ENCODE measurements at places on chromosomes 12 and 14. TPM values are rescaled to one million over a fixed set of nuclear protein-coding genes. Genes with fewer than 3 reads are reported as not detected.

DNA sequence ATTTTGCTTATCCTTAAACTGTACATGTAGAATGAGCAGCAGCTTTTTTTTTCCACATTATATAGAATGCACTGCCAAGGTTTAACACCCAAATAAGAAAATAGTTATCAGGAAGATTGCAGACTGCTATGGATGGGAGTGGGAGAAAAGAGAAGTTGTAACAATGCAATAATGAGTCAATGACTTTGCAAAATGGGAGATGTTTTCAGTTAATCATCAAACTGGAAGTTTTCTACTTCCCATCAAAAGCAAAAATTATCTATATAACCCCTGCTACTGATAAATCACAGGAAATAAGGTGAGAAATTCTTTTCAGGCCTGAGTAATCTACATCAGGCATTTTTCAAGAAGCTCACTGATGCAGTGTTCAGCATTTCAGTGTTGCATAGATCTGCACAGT, 309.1 kb downstream of the GXYLT1 start:
- no peak for DNase-seq

DNA sequence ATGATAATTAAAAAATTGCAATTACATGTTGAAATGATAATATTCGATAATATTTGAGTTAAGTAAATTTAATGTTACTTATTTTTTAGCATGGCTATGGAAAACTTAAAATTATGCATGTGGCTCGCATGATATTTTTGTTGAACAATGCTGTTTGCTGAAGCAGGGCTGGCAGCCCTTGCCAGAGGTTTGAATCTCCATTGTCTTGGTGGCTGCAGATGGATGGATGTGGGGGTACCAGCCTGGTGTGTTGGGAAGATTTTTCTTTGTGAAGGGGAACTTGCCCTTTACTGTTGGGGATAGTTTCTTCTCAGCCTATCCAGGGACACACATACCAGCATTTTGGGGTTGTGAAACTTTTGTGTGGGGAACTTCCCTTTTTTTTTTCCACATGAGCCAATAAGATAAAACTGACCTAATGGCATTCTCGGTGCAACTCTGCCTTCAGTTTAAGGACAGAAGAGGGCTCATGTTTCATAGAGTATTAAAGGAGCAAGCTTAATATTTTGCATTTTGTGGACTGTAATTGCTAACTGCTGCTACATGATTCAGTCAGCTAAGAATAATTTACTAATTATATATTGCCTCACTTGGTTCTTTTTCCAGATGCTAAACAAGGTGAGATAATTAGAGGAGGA, 8.8 kb downstream of the RASSF3 start:
- DNase-seq = peak; percentile 28

- no peak for DNase-seq
Measured at GRCh38 chr14:89540009-89540829, 123.2 kb upstream of the FOXN3 start.

- peak; percentile 88 for DNase-seq
Measured at GRCh38 chr14:60723907-60724618, at the start of gene SIX4. Gene SIX4 (minus strand): TSS chr14:60724351. CDS start chr14:60724074, 277 bp downstream.

DNA sequence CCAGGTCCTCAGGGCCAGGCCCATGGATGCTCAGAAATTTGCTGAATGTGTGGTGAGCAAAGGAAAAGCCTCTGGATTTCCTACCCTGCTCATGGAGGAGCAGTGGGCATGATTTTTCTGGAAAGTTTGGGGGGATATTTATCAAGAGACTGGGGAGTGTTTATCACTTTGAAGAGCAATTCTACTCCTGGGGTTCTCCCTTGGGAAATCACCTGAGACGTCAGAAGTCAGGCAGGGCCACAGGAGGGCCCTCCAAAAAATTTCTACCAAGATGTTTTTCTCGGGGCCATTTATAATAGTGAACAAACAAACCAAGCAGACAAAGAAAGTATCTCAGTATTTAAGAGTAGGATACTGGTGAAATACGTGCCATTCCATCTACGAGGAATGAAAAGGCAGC, 20.1 kb upstream of the EIF2B2 start:
- DNase-seq = no peak

GRCh38 chr12:82378997-82379396, 20.7 kb downstream of the METTL25 start:
- DNase-seq = no peak

GRCh38 chr12:131732-132495, 65.3 kb downstream of the IQSEC3 start:
- no peak for DNase-seq

DNA sequence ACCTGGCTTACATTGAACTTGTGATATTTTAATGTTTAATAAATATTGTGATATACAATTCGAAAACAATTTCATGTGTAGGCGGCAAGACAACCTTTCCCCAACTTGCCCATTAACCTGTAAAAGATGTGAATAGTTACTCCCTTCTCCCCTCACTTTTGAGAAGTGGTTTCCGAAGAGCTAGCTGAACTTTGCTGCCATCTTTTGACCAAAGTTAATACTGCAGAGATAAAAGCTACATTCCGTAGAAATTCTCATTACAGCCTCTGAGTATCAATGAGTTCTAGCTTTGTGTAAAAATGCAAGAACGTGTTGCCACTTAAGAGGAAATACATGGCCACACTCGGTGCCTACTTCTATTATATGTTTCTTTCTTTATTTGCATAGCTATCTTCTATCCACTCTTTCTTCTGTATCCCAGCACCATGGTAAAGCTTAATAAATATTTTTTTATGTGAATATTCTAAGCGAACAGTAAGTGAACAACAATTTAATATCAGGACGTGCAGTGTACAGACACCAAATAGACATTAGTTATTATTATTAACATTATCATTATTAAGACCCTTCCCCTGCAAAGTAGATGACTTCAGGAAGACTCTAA, 105.1 kb upstream of the TMEM260 start:
- DNase-seq = peak; percentile 46

- DNase-seq = no peak
Measured at GRCh38 chr14:100321473-100322137, 1.5 kb upstream of the SLC25A47 start.

HCAR1 gene
- total RNA-seq = 0.13 TPM

DNA sequence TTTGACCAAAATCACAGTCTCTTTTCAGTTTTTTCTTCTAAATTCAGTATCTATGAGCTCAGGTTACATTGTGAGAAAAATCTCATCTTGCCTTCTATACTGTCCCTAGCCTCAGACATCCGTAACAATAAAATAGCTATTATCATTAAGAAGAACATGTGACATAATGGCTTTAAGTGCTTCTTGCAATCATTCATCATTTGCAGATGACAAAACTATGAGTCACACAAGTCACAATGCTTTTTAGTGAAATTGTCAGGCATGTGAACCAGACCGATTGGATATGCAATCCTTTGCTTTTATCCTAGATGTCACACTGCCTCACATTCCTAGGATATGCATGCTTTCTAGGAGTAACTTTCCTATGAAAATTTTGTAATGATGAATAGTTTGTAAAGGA, 313.1 kb downstream of the SLC6A15 start:
- no peak for DNase-seq

- no peak for DNase-seq
Measured at GRCh38 chr12:63777340-63777739, 2.4 kb upstream of the RXYLT1 start.

DNA sequence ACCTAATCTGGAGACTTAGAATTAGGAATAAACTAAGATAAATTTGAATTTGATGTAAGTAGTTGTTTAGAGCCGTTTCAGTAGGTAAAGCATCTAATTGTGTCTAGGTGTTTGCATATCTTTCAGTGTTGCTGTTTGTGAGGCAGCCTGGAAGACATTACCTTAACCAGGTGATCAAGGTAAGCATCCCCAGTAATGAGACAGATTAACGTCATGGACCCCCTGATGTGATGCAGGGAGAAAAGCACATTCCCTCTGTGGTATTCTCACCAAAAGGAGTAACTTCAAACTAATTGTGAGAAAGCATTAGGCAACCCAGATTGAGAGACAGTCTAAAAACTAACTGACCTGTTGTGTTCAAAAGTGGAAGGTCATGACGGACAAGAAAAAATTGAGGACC, 251.6 kb downstream of the NUAK1 start:
- DNase-seq = no peak

DNA sequence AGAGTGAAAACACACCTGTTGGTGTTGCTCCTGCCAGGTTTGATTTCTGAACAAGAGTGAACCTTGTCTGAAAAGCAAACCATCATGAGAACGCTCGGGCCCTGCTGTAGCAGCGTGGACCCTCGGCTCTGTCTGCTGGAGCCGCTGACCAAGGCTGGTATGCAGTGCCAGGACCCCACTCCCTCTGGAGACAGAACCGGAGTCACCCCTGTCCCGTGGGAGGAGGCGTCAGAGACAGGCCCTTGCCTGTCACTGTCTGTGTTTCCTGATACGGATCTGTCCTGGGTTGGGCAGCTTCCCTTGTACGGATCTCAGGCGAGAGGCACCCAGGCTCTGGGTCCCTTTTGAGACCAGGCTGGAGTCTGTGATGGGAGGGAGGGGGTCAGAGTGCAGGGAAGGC, 111.6 kb downstream of the ADGRD1 start:
- no peak for DNase-seq

EPYC gene
- total RNA-seq = not detected

- no peak for DNase-seq
Measured at GRCh38 chr14:54085841-54086240, 129.2 kb upstream of the BMP4 start.

TMEM229B gene
- total RNA-seq = 1.1 TPM

DNA sequence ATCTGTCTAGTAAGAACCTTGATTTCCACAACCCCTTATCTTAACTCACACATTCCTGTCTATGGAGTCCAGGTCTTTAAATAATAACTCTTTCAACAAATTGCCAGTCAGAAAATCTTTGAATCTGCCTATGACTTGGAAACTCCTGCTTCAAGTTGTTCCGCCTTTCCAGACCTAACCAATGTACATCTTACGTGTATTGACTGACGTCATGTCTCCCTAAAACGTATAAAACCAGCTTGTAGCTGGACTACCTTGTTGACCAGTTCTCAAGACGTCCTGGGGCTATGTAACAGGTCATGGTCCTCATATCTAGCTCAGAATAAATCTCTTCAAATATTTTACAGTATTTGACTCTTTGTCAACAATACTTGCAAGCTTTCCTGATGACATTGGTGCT, 337.0 kb downstream of the TMEM132D start:
- no peak for DNase-seq

DNA sequence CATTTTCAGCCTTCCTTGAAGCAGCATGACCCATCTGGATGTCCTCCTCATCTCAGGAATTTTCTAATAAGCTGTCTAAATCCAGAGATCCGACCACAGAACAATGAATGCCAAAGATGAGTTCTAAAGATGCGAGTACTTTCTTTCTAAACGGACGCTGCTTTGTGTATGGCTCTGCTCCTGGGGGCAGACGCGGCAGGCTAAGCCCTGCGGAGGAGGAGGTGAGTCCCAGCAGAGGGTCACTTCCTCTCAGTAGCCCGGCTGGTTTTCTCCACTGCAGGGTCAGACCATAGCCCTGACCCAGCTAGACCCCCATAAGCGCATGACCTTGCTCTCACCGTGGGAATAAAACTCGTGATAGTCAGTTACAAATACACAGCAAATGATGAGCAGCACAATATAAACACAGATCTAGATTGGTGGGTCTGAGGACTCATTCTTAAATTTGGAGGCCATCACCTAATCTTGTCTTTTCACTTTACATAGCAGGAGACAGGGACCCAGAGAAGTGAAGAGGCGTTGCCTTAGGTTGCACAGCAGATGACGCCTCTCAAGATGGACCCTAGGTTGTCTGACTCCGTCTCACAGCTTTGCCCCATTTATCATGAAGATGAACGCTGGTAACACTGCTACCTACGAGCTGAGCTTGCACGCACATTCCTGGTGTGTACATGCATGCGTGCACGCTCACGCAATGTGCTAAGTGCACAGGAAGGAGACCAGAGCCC, 16.6 kb downstream of the SSH1 start:
- DNase-seq = no peak

DNA sequence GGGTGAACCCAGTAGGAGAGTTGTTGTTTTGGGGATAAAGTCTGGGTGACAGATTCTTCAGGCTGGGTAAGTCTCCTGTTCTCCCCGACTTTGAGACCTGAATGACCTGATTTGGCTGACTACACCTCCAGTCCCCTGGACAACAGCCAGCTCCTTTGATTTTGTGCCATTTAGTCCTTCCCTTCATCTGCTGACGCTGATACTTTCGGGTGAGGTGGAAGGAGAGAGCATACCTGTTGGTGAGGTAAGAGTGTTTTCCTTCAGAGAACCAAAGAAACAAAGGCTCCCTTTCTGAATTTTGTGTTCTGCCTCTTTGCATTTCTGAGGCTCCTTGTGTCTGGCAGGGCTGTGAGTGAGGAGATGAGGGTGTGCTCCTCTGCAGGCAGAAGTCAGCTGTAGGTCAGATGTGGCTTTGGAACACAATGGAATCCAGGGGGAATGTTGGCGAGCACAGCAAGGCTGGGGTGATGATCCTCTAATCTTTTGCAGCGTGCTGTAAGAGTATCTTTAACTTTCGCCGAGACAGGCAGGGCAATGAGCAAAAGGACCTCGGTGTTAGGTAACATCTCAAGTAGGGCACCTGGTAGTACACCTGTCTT, 12.1 kb downstream of the ETV6 start:
- DNase-seq = no peak

- peak; percentile 23 for DNase-seq
Measured at GRCh38 chr12:109822951-109823411, 10.2 kb downstream of the TRPV4 start.

SSTR1 gene
- total RNA-seq = under 0.01 TPM

ASB2 gene
- total RNA-seq = not detected

DNA sequence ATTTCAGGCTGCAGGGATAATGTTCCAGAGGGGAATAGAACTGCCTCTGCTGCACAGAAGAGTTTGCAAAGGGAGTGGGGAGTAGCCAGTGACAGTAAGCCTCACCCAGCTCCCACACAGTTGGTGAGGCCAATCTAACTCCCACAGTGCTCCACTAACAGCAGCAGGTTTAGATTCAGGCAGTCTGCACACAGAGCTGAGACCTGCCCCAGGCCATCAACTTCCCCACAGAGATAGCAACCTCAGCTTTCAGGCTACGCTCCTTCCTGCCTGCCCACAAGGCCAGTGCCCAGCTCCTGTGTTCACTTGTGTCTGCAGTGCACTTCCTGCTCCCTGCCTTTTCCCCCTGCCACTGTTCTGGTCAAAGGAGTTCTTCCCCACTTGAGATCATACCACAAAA, 107.5 kb downstream of the TBC1D30 start:
- DNase-seq = no peak

MAP3K9 gene
- under 0.01 TPM for total RNA-seq

RNU6-7 gene
- not detected for total RNA-seq

DNA sequence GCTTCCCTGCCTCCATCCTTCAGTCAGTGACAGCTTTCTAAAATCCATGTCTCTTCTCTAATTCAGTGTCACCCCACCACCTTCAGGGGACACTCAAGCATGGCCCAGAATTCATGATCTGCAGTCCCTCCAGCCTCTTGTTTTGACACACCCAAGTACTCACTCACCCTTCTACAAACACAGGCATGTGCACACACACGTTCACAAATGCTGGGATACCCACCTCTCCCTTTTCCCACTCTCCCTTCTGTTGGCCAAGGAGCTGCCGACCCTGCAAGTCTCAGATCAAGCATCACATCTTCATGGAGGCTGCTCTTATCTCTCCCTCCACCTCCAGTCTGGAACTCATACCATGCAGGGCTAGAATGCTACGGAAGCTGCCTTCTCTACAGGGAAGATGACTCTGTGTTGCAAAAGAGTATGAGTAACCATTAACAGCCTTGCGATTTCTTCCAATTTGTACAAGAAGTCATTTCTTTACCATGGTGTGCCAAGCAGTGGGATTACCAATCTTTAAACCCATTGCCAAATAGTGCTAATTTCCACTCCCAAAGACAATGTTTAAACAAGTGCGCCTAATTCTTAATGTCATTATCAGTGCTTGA, 196.1 kb downstream of the BCL11B start:
- no peak for DNase-seq

Data from dermis microvascular lymphatic vessel endothelial cell (primary cell).